ENCODE measurements at places on chromosomes 16 and 17.

GRCh38 chr17:64296246-64296645 is 33.2 kb upstream of the TEX2 start:
- no peak for DNase-seq

GRCh38 chr17:38864636-38865398 is 5.0 kb upstream of the LASP1 start:
- no peak for DNase-seq

- peak; percentile 34 for DNase-seq
Observed at GRCh38 chr16:3625911-3626732, 14.7 kb upstream of the SLX4 start.

- no peak for DNase-seq
Observed at GRCh38 chr17:34852614-34853013, 108.6 kb downstream of the CCT6B start.

DNA sequence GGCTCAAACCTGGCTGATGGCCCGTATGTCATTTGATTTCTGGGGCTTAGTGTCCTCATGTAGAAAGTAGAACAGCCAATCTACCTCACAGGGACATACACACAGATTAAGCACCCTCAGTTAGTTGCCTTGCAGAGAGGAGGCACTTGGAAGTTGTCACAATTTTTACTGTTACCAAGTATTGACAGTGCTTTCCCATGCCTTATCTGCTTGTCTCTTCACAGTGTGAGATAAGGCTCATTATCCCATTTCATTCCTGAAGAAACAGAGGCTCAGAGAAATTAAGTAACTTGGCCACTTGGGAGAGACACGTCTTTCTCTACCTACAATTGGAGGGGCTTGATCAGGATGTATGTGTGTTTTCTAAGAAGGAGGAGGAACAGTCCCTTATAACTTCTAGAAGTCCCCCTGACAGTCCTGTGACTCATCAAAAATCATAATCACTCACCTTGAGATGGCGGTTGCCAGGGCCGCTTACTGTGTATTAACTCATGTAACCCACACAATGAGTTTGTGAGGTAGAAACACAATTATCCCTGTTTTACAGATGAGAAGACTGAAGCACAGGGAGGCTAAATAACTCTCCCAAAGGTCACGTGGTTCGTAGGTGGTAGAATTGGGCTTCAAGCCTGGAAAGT is 56.9 kb upstream of the LHX1 start:
- DNase-seq = no peak

- no peak for DNase-seq
Observed at GRCh38 chr16:56989988-56990387, 631 bp downstream of the NLRC5 start.

DNA sequence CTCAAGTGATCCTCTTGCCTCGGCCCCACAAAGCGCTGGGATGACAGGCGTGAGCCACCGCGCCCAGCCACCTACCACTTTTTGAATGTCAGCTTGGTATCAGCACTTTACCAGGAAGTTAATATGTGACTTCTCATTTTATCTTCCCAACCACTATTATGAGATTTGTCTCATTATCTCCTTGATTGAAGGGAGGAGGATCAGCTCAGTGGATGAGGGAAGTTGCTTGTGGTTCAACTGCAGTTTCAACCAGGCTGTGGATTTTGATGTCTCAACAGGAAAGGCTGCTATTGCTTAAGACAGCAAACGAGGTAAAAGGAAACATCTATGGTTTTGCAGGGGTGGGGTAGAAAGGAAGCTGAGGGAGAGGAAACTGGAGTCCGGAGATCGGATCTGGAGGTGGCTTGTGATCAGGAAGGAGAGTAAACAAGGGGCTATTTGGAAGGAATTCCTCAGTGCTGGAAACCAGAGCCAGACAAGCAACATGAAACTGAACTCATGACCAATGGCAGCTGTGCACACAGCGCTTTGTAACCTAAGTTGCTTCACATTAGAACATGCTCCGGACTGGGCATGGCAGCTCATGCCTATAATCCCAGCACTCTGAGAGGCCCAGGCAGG is 180.5 kb downstream of the VPS53 start:
- DNase-seq = peak; percentile 5

GRCh38 chr16:66510711-66511601 is 39.0 kb downstream of the TK2 start:
- no peak for DNase-seq

DNA sequence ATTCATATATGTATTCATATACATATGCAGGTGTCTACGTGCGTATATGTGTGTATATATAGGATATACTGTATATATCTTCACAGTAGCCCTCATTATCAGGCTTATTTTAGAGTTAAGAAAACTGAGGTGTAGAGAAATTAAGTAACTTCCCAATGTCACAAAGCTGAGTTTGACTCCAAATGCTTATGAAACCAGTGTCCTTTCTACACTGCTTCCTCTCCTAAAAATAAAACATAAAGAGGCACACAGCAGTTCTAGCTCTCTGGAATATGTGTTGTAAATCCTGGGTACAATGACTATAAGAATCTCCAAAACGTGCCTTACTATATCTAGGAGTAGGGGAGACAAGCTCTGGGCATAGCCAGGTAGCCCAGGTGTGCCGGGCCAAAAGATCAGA is 40.0 kb upstream of the CCL1 start:
- no peak for DNase-seq

DNA sequence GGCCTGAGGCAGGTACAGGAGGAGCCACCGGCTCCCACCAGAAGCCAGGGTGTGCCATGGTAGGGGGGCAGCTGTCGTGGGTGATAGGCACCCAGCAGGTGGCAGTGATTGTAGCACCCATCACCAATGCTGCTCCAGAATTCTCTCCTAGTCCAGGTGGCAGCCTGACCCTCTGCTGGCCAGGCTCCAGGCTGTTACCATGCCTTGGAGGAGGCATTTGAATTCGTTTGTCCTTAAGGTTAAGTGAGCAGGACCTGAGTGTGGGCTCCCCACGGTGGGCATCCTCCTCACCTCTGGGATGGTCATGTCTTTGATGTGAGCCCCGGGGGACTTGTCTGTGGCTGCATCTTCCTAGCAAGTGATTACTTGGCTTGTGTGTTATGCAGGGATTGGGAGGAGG is 59.4 kb downstream of the RGS9 start:
- no peak for DNase-seq

- DNase-seq = no peak
Observed at GRCh38 chr16:88357317-88358022, 25.3 kb upstream of the ZNF469 start.

DNA sequence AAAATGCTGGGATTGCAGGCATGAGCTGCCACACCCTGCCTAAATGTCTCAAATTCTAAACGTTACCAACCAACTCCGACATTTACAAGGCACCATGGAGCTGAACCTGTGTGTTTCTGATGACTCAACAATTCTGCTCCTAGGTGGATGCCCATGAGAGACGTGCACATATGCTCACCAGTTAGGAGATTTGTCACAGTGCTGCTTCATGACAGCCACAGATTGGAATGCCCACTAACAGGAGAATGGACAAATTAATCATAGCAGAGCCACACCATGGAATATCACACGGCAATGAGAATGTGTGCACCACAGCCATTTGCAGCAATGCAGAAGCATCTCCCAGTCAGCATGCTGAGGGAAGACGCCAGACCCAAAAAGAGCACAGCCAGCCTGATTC is 8.0 kb upstream of the KCNG4 start:
- DNase-seq = no peak

GRCh38 chr16:75012380-75013081 is 13.7 kb downstream of the ZNRF1 start:
- peak; percentile 19 for DNase-seq

GRCh38 chr16:29862383-29862883 is 593 bp downstream of the CDIPT start:
- no peak for DNase-seq

GRCh38 chr16:86590501-86591144 is 12.3 kb downstream of the FOXL1 start:
- no peak for DNase-seq

- DNase-seq = no peak
Observed at GRCh38 chr17:78375401-78376151, 2.9 kb upstream of the PGS1 start.

DNA sequence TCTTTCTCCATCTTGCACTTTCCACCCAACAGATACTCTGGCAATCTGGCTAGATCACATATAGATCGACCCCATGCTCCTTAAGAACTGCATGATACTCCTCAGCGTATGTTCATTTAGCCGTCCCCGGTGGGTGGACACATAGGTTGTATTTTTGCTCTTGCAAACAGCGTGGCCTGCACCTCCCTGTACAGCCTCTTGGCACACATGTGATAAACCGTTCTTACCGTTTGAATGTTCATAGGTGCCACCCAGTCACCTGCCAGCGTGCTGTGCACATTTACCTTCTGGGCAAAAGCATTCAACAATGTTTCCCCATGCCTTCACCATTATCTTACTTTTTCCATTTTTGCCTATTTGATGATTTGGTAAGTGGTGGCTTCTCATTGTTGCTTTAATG is 6.2 kb downstream of the TNP2 start:
- no peak for DNase-seq

- DNase-seq = peak; percentile 90
Observed at GRCh38 chr17:80544655-80545498, at the start of gene RPTOR. TSS of gene RPTOR (plus strand) at chr17:80544838. CDS start at chr17:80545630, 792 bp downstream.

DNA sequence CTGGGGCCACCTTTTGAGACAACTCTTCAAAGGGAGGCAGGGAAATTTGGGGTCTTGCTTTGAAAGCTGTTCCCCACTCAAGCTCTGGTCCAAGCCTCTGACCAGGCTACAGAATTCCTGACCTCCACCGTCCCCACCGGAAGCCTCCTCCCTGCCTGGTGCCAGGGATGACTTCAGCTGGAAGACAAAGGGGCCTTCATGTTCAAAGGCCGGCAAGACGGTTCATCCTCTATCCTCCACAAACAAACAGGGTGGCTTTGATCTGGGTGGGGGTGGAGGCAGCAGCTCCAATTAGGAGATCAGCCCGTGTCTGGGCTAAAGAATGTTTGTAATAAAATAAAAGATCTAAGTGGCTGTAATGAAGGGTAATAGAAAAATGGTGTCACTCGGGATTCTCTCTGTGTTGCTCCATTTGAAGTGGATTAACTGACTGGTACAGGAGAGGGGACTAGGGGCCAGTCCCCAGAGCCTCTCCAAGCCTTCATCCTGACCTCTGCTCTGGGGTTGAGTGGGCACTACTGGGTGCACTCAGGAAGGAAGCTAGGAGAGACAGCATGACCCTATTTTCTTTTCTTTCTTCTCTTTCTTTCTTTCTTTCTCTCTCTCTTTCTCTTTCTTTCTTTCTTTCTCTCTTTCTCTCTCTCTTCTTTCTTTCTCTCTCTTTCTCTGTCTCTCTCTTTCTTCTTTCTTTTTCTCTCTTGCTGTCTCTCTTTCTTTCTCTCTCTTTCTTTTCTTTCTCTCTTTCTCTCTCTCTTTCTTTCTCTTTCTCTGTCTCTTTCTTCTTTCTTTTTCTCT is 27.5 kb upstream of the NKD1 start:
- DNase-seq = no peak

GRCh38 chr16:31529937-31530312 is 2.2 kb downstream of the AHSP start:
- no peak for DNase-seq

DNA sequence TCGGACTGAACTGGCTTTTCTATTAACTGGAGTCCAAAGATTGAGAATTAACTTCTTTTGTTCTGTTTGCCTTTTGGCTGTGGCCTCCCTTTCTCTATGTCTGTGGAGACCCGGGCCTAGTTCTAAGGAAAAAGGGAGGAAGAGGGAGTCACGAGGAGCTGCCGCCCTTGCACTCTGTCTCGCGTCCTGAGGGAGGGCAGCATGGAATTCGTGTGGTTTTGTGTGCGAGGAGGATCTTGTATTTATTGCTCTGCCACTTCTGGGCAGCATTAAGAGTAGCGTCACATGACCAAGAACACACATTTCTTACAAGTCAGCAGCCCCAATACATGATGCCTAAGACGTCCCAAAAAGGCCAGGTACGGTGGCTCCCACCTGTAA is 23.6 kb downstream of the METTL22 start:
- no peak for DNase-seq

- DNase-seq = peak; percentile 49
Observed at GRCh38 chr17:57986841-57987580, 1.0 kb downstream of the VEZF1 start.

DNA sequence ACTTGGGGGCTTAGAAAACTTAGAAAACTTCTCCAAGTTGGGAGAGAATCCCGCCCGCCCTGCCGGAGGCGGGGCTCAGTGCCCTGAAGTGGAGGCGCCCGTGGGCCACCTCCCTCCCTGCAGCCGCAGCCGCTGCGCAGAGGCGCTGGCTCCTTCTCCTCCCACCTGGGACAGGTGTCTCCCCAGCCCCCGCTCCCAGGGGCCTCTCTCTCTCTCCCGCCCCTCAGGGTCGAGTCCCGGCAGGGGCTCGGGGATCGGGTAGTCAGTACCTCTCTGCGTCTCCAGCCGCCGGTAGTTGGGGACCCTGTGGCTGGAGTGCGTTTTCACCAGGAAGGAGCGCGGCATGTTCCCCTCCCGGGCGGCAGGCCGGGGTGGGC is 257 bp downstream of the SNAI3 start:
- DNase-seq = no peak

- DNase-seq = no peak
Observed at GRCh38 chr17:73541561-73541981, 102.7 kb downstream of the SDK2 start.

DNA sequence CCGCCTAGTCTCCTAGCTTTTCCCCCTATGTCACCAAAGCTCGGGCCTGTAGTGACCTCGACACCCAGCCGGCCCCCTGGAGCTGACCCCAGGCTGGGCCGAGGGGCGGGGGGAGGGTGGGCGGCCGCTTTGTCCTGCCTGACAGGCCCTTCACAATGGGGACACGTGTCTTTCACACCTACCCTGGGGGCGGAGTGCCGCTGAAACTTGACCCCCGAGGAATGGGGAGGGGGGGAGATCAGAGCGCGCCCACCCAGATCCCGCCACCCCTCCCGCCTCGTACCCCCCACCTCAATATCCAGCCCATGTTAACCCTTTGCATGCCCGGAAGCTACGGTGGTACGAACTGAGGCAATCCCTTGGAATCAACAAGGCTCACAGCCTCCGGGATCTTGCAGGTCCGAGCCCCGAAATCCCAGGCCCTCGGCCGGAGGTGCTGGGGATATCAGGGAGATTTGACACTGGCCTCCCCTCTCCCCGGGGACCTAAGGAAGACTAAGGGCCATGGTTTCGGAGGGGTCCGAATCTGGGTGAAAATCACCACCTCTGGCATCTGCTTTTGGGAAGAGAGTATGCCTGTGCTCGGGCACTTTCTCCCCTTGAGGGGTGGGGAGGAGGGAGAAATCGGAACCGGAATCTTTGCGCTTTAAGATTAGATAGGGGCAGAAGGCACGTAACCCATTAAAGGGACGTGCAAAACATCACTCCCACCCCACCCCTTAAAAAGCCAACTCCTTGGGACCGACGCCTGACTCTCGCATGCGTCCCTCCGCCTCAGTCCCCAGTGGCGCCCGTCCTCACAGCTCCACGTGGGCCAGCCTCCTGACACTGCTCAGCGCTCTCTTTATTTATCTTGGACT is 2.6 kb downstream of the NOG start:
- no peak for DNase-seq

Measured in CD4-positive, alpha-beta T cell treated with Interleukin-21 for 1 hour (primary cell).